Coronary artery (tissue), 2 donors: ENCODE measurements at places on chromosomes 6 and 20.
A peak's percentile ranks its signal among the peaks of the same experiment; 100 is the strongest.

DNA sequence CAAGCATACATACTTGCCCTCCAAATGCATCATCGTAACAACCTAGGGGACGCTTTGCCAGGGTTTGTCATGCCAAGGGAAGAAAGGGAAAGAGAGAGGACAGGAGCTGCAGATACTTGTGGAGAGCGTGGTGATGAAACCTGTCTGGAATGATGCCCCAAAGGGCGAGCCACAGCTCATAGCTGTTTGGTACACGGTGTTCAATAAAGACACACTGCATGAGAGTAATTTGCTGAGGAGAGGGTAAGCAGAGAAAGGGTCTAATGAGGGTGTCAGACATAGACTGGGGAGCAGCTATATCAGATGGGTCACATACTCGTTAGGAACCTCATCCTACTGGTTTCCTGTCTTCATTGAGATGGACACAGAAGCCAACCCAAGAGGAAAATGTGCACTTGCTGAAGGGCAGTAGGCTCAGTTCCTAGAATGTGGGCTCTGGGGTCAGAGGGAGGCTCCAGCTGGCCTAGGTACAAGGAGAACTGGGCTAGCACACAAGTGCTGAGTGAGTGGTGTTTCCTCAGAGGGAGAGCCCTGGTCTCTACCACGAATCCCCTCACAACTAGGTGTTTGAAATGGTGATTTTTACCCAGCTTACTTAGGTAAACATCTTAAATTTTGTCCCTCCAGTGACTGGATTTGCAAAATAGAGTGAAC is 5.2 kb upstream of the FOXO3 start:
- DNase-seq, result no peak

- no peak for DNase-seq
Observed at GRCh38 chr6:159513914-159514313, 179.1 kb downstream of the SOD2 start.

DNA sequence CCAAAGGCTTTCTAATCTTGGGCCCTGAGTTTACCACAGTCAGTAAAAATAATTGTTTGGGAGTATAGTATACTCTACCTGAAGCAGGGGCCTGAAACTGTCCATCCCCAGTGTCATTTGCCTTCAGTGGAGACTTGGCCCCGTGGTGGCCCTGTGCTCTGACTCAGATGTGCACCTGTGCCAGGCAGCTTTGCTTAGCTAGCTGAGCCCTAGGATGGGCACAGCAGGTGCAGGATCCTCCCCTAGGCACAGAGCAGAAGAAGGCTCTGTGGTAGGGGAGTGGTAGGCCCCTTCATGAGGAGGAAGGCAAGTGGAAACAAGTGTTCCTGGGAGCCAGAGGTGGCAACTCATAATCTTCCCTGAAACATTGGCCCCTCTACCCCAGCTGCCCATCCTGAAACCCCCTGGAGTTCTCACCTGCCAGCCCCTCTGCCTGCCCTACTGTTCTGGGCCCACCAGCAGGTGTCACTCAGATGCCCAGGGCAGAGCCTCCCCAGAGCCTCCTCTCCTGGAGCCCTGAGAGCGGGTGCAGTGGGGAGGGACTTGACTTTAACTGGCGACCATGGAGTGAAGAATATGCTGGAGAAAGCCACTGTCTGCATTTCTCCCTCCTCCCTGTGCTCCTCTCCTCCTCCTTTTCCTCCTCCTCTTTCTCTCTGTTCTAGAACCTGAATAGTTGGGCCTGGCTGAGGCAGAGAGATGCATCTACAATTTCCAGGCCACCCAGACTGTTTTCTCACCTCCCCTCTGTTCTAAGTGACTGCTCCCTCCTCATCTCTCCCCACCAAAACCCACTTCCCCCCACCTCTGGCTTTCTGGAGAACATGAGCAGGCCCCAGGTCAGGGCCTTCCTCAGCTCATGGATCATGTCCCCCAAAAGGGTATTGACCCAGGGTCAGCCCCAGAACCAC is 2.9 kb downstream of the CPNE5 start:
- no peak for DNase-seq

DNA sequence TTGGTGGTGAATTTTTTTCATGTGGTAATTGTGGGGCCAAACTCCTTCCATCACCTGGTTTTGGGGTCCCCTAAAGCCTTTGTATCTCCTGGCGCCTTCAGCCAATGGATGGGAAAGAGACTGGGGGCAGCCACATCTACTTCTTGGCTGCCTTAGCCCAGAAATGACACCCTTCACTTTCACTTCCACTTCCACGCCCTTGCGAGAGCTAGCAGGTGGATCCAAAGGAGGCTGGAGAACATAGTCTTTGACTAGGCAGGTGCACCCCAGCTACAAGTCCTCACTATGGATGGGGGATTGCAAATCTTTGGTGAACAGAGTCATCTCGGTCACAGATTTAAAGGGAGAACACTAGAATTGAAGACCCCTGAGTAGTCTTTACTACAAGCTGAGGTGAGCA is 70.8 kb downstream of the NDUFAF5 start:
- no peak for DNase-seq

GRCh38 chr20:51828762-51829161 is 26.4 kb upstream of the SALL4 start:
- no peak for DNase-seq

- no peak for DNase-seq
Observed at GRCh38 chr6:82204020-82204419, 43.5 kb downstream of the IBTK start.

DNA sequence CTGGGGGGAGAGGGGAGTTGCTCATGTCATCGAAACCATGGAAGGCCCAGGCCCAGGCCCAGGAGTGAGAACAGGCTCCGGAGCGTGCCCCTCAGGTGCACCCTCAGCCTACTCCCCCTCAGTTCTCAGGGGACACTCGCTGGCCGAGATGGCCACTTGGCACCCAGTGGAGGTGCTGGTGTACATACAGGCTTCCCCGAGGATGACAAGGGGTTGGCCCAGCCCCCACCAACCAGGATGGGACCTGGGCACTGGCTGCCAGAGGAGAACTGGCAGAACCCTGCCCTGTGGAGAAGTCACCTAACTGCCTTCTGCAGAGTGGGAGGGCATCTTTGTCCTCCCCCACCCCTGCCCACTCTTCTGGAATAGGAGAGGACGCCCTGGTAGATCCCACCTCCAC is 9.5 kb downstream of the NKX2-2 start:
- DNase-seq, result peak; percentile 64

DNA sequence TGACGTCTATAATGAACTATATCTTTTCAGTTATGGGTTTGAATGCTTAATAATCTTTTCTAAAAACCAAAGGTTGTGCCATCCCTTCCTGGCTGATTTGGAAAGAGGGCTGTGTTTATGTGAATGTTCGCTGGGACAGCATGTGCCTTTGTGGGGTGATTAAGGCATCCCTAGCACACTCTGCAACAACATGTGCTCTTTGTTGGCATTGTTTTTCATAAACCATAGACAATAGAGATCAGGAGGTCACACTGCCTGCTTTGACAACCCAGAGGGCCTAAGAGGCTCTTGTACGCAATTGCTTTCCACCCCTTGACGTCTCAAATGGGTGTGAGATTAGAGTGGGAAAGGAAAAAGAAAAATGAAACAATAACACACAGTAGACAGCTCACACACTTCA is 116.0 kb downstream of the LRRC1 start:
- DNase-seq, result no peak

- DNase-seq, result peak; percentile 84
Observed at GRCh38 chr6:37222125-37222967, 35.2 kb upstream of the TBC1D22B start.

DNA sequence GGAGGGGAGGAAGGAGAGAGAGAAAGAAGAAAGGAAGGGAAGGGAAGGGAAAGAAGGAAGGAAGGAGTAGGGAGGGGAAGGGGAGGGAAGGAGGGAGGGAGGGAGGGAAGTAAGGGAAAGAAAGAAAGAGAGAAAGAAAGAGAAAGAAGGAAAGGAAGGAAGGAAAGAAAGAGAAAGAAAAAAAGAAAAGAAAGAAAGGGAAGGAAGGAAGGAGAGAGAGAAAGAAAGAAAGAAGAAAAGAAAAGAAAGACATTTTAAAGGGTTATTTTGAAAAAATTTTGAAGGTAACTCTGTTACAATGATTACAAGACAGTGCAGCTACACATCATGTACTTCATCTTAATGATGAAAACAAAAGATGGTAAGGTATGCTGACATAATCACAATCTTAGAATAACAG is 3.9 kb downstream of the KIAA0319 start:
- DNase-seq, result no peak

DNA sequence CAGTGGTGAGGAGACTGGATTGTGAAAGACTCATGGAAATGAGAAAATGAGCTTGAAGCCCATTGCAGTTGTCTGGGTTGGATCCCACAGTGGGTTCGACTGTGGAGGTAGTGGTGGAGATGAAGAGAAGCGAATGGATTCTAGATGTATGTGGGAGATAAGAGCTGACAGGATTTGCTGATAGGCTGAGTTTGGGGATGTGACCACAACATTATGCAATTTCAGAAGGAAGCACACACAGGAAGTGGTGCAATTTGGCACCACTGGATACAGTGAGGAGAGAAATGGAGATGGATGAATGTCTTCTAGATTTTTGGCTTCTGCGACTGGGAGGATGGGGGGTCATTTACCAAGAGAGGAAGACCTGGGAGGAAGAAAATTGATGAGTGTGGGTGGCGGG is 64.4 kb upstream of the MAFB start:
- DNase-seq, result no peak

DNA sequence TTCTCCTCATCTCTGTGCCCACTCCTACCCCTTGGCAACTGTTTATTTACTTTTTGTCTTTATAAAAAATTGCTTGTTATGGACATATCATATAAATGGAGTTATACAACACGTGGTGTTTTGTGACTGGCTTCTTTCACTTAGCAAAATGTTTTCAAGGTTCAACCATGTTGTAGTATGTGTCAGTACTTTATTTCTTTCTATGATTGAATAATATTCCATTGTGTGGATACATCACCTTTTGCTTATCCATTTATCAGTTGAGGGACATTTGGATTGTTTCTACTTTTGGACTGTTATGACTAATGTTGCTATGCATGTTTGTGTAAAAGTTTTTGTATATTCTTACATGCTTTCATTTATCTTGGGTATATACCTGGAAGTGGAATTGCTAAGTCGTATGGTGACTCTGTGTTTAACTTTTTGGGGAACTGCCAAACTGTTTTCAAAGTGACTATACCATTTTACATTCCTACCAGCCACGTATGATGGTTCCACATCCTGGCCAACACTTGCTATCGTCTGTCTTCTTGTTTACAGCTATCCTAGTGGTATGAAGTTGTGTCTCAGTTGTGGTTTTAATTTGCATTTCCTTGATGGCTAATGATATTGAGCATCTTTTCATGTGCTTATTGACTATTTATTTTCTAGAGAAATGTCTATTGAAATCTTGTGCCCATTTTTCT is 84.4 kb downstream of the SLX4IP start:
- no peak for DNase-seq

GRCh38 chr20:1370548-1371110 is 22.2 kb downstream of the FKBP1A start:
- DNase-seq, result no peak

DNA sequence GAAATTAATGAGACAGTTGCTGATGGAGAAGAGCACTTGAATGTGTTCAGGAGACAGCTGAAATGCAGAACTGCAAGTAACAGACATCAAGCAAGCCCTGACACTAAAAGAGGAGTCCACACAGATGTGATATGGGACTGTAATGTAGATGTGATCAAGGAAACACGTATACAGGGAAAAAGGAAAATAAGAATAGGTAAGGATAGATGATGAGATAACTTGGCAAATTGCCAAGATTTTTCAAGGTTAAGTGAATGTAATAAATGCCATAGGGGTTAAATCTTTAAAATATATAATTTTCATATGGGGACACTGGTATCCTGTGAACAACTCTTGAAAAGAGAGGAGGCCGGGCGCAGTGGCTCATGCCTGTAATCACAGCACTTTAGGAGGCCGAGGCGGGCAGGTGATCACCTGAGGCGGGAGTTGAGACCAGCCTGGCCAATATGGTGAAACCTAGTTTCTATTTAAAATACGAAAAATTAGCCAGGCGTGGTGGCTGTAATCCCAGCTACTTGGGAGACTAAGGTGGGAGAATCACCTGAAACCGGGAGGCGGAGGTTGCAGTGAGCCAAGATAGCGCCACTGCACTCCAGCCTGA is 7.2 kb upstream of the SNX14 start:
- no peak for DNase-seq

GRCh38 chr6:20338156-20338555 is 63.5 kb upstream of the E2F3 start:
- no peak for DNase-seq

DNA sequence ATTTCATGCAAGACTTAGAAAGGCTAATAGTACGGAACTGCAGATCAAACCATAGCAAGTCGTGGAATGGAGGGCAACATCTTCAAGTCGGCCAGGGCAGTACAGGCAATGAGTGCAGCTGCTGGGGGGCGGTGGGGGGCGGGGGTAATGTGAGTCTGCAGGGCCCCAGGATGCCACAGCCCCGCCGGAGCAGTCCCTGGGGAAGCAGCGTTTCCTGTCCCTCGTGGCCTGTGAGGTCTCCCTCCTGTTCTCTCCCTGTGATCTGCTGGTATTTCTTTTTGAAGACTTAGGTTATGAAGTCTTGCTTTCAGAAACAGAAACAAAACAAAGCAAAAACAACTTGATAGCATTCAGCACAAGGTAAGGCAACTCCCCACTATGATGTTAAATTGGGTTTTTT is 351.9 kb downstream of the FOXA2 start:
- DNase-seq, result no peak

DNA sequence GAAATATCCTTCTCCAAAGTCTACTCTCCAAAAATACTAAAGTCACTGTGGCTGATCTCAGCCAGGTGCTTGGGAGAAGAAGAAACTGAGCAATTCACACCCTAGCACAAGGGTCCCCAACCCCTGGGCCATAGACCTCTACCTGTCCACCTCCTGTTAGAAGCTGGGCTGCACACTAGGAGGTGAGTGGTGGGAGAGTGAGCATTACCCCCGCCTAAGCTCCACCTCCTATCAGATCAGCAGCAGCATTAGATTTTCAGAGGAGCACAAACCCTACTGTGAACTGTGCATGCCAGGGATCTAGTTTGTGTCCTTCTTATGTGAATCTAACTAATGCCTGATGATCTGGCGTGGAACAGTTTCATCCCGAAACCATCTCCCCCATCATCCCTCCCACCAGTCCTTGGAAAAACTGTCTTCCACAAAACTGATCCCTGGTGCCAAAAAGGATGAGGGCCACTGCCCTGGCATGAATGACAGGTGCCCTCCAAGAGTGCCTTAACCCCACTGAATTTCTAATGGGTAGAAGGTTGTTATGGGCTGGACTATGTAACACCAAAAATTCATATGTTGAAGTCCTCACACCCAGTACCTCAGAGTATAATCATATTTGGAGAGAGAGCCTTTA is 109.2 kb upstream of the CDYL start:
- DNase-seq, result no peak

GRCh38 chr6:411402-412145 is 20.0 kb downstream of the IRF4 start:
- no peak for DNase-seq

- peak; percentile 88 for DNase-seq
Observed at GRCh38 chr20:45337367-45338120, 10.7 kb downstream of the SDC4 start.

- no peak for DNase-seq
Observed at GRCh38 chr6:163814494-163815364, 400.2 kb downstream of the QKI start.

- no peak for DNase-seq
Observed at GRCh38 chr6:12976366-12976765, 259.8 kb downstream of the PHACTR1 start.

- DNase-seq, result no peak
Observed at GRCh38 chr6:111468329-111469012, 14.5 kb downstream of the REV3L start.
